ENCODE measurements at places on chromosomes 5 and 9.

DNA sequence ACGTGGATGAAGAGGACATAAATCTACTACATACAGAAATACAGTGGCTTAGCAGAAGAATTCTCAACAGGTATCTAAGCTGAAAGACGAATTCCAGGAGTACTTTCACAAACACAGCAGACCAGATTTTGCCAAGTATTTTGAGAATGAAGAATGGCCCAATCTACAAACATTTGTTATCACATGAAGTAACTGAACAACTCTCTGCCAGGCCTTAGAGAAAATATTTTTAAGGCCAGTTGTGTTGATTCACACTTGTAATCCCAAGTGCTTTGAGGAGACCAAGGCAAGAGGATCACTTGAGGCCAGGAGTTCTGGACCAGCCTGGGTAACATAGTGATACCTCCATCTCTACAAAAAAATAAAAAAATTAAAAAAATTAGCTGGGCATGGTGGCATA is 14.3 kb downstream of the AGTPBP1 start:
- no peak for DNase-seq

DNA sequence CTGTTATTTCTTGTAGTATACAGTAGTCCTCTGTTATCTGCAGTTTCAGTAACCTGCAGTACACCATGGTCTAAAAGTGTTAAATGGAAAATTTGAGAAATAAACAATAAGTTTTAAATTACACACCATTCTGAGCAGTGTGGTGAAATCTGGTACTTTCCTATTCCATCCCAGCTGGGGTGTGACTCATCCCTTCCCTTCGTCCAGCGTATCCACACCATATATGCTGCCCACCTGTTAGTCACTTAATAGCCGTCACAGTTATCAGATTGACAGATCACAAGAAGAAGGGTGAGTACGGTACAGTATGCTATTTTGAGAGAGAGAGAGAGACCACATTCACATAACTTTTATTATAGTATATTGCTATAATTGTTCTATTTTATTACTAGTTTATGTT is 28.9 kb downstream of the FAM151B start:
- DNase-seq: no peak

DNA sequence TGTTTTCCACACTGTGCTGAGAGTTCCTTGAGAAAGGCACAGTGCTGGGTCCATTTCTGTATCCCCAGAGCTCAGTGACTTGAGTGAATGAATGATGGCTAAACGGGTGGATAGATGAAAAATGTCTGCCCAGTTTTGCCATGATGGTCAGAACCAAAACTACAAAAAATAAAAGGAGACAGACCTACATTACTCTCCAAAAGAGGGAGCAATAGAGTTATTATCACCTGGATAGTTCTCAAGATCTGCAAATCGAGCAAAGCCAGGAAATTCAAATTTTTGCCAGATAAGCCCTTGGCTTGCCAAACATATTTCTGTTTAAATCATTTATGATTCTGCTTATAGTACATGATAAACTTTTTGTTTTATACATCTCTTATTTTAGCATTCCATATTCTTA is 214.2 kb upstream of the ZNF462 start:
- DNase-seq: no peak

GRCh38 chr9:126991183-126991582 is 76.6 kb downstream of the RALGPS1 start:
- DNase-seq: no peak

GRCh38 chr5:142167458-142167857 is 58.9 kb downstream of the NDFIP1 start:
- no peak for DNase-seq

GRCh38 chr9:87676976-87677775 is 48.7 kb upstream of the CTSL start:
- no peak for DNase-seq

DNA sequence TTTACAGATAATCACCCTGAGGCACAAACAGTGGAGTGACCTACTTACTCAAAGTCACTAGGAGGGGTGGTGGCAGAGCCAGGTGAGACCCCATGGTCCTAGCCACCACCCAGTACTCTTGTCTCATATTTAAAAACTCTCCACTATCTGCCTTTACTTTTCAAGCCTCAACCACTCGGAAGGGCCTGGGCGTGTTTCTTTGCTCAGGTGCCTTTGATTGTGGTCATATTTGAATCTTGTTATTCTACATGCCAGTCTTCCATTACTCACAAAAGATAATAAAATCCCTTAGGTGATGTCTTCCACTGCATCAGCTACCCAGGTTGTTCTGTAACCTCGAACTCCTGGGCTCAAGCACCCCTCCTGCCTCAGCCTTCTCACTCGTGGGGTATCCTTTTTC is 20.7 kb upstream of the TRIM36 start:
- no peak for DNase-seq

DNA sequence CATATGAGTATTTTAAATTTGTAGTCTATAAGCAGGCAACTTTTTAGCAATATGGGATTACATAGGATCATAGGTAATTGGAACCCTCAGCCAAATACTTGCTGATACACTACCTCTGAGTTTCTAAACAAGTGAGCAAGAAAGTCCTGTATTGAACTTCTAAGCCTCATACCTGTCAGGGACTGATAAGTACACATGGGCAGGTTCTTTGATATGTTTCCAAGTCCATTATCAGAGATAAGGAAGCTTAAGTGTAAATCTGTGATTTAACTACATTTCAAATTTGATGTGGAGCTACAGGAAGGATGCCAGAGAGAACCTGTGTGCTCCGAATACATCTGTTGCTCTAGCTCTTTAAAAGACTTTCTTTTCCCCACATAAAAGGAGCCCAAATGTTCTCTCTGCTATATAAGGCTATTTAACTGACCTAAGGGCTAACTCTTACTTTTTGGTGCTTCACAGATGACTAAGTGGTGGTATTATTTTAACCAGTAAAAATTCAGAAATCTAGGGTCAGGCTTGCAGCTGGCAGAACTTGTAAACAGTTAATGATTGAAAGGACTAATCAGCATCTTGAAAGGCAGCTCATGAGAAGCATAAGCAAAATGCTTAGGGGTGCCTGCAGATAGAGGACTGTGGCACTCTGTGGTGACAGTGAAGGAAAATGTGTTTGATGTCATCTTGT is 228.6 kb downstream of the NR3C1 start:
- DNase-seq: no peak

GRCh38 chr9:116951588-116952435 is 264.7 kb downstream of the TRIM32 start:
- no peak for DNase-seq

- no peak for DNase-seq
Observed at GRCh38 chr5:15366676-15367391, 133.1 kb upstream of the FBXL7 start.

GRCh38 chr9:6212722-6213375 is 2.8 kb upstream of the IL33 start:
- DNase-seq: no peak

GRCh38 chr5:29079771-29080170 is 2041.4 kb upstream of the CDH9 start:
- DNase-seq: no peak

- no peak for DNase-seq
Observed at GRCh38 chr5:133713751-133714150, 101.4 kb upstream of the FSTL4 start.

GRCh38 chr5:154520861-154521453 is 42.9 kb upstream of the HAND1 start:
- no peak for DNase-seq

DNA sequence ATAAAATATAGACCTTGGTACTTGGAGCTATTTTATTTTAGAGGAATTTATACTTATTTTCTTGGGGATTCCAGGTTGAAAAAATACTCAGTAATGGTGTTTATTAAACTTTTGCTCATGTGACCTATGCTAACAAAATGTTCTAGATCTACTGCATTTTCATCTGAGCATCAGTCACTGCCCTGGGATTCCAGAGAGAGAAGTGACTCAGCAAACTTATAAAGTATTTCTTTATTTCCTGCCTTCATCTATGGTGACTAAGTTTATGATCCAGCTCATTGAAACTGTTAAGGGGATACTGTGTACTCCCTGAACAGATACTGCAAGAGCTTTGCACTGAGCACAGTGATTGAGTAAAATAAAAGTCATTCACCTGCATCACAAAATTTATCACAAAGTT is 298.5 kb upstream of the CDH18 start:
- no peak for DNase-seq

DNA sequence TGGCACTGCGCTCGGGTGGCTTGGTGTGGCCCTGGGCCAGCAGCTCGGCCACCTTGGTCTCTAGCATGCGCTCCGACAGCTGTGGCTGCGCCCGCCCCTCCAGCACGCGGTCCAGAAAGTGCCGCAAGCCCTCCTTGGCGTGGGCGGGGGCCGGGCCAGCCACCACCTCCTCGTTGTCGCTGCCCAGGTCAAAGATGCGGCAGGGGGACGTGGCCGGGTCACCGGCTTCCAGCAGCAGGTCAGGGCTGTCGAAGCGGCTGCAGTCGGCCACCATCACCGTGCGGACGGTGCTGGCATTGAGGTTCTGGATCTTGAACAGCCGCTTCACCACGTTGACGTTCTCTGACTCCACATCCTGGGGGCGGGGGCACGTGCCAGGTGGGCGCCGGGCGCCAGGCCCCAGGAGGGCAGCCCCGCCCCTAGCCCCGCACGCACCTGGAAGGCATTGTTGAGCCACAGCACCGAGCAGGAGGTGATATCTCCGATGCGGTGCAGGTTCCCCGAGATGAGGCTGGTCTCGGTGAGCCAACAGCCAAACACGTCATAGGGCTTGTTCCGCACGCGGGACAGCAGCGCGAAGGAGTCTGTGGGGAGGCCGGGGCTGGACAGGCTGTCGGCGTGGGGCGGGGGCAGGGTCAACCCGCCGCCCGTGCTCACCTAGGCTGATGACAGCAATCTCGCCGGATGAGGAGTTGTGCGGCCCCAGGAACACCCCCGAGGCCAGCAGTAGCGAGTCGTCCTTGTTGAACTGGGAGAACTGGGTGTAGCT is 2.2 kb downstream of the FBXW5 start:
- no peak for DNase-seq

DNA sequence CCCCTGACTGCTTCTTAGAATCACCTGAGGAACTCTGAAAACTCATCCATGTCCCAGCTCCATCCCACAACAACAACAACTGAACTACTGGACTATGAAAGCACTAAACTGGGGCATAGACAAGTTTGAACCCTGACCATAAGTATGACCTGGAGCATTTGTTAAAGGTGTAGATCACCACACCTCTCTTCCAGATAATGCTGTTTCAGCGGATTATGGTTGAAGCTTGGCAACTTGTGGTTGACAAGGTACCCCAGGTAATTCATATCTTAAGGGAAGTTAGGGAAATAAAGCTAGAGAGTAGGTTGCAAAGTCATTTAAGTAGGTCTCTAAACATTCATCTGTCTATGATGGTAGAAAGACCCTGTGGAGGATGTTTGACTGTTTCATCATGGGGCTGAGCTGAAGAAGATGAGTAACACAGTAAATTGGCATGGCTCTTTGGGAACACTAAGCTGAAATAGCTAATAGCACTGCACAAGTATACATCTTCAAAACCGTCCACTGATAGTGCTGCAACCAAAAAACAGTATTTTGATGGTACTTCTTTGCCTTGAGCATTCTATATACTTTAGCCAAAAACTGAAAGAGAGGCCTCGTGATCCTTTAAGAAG is 80.2 kb downstream of the TMEM174 start:
- no peak for DNase-seq

DNA sequence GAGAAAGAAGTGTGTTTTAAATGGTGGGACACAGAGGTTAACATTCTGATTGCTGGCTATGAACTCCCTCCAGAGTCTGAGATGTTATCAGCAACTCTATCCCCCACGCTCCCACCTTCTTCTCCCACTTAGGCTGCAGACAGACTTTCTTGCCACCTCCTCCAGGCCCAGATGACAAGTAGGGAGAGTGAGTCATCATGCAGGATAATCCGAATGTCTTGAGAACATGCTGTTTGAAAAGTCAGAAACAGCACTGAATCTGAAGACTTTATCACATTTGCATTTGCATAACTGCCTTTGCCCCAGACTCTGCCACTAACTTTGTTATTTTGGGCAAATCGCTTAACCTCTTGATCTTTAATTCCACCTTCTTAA is 139.8 kb downstream of the ESM1 start:
- DNase-seq: no peak

- DNase-seq: no peak
Observed at GRCh38 chr9:14398473-14398872, 84.5 kb upstream of the NFIB start.

- DNase-seq: no peak
Observed at GRCh38 chr5:171437286-171437821, 17.9 kb downstream of the FGF18 start.

GRCh38 chr5:68353605-68354004 is 138.0 kb downstream of the PIK3R1 start:
- DNase-seq: no peak

DNA sequence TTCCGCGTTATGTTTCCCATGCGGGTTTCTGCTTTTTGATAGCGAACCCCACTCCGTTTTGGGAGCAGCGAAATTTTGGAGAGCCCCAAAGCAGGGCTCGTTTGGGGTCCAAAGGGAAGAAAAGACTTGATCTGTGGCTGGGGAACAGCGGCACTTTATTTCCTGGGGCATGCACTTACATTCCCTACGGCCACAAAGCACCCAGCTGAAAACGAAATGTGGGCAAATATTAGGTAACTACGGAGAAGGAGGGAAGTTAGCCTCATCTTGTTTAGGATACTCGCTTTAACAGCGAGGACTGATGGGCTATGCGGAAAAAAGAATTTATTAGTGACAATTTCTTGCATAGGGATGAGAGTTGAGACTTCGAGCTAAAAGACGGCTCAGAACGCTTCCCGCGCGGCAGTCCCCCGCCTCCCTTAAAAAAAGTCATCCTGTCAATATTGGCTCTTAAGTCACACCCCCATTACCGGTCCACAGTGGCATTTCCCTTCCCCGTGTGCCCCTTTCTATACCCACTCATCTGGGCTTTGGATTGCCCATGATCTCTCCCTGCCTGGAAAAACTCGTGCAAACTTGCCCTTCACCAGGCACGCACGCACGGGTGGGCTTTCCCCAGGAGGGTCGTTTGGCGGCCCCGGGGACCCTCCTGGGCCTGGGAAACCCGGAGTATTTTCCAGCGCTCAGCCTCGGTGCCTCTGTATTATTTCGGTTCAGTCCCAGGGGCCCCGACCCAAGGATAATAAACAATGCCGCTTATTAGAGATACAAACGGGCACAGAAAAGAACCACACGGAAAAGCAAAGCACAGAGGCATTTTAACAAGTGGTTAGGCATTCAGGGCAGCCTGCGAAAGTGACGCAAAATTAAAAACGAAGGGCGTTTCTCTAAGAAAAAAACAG is 35.8 kb upstream of the NFIB start:
- DNase-seq: no peak

GRCh38 chr9:120212853-120213200 is 367.1 kb downstream of the CDK5RAP2 start:
- no peak for DNase-seq

- DNase-seq: no peak
Observed at GRCh38 chr9:68706363-68707201, 1.5 kb downstream of the PIP5K1B start.

DNA sequence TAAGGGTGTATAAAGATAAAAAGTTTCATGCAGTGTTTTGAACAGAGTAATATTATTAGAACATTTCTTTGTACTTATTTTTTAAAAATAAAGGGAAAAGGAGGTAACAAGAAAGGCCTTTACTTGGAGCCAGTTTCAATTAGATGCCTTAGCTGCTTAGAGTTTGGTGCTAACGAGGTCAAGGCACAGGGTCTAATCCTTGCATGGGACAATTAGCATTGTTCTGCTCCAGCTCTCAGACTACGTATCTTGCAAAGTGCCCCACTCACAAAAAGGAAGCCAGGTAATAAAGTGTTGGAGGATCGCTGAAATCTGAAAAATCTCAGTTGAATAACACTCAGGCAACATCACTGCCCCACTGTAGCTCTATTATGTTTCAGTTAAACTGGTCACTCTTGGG is 2011.3 kb downstream of the EFNA5 start:
- DNase-seq: no peak

GRCh38 chr5:14129123-14129522 is 14.0 kb upstream of the TRIO start:
- no peak for DNase-seq

GRCh38 chr9:79884546-79884945 is 312.8 kb downstream of the TLE4 start:
- no peak for DNase-seq

Data from stimulated activated CD4-positive, alpha-beta T cell treated with anti-CD3 and anti-CD28 coated beads, Interleukin-2, amount 100 ng/mL, for 24 hours (primary cell).